ENCODE measurements at places on chromosomes 7 and 10.
A peak's percentile ranks its signal among the peaks of the same experiment; 100 is the strongest.

- DNase-seq = peak; percentile 22
These were observed 103.6 kb downstream of the LYZL1 start for GRCh38 chr10:29392376-29393021.

DNA sequence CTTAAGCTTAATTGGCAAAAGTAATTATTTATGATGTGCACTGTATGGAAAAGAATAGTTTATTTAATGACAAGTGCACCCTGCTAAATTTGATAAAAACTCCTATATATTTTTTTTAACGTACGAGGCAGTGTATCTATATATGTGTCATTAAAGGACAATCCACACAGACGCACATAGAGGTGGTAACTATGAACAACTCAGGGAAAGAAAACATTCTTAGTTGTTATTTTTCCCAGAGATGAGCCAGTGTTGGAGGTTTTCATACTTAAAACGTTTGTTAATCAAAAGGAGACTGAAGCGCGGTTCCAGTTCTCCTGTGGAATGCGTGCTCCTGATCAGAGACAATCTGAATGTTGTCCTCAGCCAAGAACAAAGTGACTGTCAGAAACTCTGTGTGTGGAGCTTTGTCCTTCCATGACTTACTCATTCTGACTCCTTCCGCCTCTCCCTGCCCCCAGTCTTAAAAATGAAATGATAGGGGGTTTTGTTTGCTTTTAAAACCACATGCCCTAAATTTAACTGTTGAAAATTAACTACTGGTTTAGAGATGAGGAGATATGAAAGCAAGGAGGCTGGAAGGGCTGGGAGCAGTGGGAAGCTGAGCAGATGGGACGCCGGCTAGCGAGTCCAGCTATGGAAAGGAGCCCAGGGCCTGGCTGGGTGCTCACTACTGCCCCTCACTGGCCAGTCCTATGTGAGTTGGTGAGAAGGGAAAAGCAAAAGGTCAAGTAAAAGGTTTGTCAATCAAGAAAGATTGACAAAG lies 99.6 kb downstream of the SVIL start:
- DNase-seq = no peak

DNA sequence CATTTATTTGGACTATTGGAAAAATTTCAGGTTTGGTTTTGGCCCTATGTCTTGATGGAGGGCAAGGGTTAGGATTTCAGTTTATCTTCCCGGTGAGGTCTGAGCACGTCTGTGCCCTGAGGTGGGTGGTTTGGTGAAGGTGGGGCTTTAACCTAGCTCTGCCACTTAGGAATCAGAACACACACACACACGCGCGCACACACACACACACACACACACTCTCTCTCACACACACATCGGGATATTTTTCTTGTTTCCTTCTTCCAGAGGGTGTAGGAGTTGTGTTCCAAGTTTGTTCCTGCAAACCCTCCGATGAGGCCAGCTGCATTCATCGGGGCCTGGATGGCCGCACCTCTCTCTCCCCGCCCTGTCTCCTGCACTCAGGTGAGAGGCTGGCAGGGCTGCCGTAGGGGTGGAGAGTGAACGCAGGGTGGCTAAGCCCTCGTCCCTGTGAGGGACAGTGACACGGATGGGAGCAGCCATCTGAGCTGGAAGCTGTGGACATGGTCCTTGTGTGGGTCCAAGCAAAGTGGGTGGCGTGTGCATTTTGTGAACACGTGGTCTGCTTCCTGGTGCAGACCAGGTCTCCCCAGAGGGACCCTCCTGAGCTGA lies 34.2 kb downstream of the CHST12 start:
- DNase-seq = no peak

DNA sequence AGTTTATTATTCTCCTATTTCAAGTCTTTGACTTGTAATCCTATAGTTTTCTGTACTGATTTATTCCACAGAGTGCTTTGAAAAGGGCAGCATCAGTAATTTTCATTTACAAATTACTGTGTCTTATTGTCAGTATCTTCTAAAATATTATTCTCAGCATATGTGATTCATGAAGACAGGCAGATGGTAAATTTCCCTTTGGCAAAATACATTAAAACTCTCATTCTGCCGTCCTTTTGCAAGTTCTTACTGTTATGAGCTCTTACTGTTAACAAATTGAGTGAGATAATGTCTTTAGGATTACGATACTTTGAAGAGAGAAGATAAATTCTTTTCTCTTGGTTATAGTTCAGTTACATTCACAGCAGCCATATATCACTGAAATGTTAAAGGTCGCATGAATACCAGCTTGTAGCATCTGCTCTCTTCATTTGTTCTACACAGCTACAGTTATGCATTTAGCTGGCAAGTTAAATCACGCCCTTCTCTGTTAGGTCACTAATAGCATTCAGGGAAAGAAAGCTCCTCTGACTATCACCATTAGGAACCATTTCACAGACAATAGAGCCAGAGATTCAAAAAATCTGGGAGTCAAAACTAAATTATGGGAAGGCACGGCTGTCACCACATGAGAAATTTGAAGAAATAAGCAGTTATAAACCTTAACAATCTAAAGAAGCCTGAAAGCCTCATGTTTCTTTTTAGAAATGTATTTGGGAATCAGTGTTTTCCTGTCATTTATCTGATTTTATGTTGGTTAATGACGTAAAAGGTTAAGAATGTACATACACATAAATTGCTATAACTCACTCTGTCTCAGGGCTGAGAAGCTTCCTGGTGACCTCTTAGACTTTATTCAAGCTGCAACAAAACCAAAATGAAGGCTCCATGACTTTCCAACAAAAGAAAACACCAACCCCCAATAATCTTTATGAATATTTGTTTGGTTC lies 109.6 kb upstream of the SP4 start:
- DNase-seq = no peak

- no peak for DNase-seq
These were observed 103.4 kb downstream of the TRRAP start for GRCh38 chr7:98981701-98982100.

DNA sequence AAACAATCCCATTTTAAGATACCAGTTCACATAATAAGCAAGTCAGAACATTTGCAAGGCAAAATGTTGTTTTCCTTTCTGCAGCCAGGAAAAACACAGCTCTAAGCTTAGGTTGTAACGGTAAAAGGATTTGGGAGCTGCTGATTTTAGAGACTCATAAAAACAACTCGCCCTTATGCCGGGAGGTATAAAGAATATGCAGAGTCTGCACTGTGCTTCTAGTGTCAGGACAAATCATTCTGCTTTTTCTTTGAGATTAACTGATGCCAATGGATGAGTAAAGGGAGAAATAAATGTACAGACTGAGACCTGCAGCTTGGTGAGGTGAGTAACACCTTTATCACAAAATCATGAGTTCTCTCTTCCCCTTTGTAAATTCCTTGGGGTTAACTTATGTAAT lies 2.0 kb upstream of the SFR1 start:
- DNase-seq = no peak

DNA sequence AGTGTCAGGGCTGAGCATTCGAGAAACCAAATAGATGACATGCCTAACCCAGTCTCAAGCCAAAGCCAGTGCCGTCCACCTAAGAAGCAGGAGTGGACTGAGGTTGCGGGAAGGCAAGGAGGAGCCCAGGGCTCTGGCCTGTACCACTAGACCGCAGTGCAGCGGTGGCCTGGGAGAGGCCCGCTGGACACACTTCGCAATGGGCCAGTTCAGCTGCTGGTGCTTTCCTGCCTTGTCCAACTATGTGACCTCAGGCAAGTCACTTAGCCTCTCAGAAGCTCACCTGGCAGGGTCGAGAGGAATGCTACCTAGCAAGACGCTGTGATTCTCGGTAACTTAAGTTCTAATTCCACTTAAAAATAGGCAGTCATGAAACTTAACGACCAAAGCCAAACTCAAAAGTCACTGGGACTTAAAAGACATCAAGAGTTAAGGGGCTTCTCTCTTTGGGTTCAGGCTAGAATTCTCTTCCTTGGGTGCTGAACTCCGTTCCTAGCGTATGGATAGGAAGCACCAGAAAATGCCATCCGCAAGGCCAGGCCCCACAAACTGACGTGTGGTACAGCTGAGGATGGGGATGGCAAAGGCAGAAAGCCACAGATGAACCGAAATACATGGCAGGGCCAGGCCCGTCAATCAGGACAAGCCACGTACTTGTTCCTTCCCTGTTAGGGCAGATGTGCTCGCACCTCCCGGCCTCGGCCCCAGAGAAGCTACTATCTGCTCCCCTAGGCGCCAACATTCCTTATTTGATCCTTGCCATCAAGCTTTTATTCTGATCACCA lies 34.2 kb downstream of the CTBP2 start:
- no peak for DNase-seq

DNA sequence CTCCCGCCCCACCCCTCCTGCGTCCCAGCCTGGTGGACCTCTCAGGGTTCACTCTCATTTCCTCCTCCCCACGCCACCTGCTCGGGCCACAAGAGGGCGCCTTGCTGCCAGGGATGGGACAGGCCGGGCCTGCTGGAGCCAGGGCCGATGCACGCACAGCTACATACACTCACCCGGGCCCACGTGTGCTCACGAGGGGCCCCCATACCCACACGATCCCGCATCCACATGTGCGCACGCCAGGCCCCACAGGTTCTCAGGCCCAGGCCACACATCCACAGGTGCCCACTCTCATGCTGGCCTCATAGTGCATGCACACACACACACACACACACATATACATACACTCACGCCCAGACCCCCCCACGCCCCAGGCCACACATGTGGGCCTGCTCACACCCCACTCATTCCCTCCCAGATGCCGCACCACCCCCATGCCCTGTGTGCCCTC lies 68.6 kb downstream of the LHPP start:
- DNase-seq = peak; percentile 87

GRCh38 chr10:100969187-100970075 lies at the start of gene SEMA4G:
SEMA4G (plus strand) TSS chr10:100969504; CDS start chr10:100972913, 3,409 bp downstream.
- peak; percentile 45 for DNase-seq

GRCh38 chr10:1373287-1373686 lies 317.1 kb downstream of the WDR37 start:
- DNase-seq = no peak

DNA sequence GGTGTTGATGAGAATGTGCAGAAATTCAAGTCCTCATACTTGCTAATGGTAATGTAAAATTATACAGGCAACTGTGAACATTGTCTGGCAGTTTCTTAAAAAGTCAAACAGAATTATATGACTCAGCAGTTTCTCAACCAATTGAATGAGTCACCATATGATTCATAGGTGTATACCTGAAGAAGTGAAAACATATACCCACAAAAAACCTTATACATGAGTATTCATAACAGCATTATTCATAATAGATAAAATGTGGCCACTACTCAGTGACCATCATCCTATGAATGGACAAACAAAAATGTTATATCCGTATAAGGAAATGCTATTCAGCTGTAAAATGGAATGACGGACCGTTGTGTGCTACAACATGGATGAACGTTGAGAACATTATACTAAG lies 253.5 kb downstream of the MALRD1 start:
- no peak for DNase-seq

DNA sequence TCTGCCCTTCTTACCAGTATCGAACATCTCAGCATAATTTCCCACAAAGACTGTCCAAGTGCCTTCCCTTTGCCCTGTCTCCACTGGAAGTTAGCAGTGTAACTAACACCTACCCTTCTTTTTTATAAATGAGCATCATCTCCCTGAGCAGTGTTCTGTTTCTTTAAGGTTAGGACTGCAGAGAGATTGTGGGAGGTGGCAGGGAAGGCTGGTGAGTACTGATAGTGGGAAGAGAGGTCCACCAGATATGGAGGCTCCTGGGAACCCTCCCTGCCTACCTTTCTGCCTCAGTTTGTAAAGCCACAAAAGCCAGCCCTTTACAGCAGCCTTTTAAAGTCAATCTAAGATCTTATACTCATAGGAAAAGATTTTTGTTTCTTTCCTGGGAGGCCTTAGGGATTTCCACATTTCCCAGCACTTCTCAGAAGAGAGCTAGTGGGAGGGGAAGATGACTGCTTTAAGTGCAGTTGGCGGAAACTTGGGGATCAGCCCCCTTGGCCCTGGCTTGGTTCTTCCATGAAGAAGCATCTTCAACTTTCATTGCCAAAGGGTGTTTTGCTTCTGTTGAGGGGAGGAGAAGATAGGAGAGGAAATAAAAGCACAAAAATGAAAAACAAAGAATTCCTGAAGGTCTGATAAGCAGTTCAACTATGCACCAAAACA lies 36.6 kb upstream of the CALD1 start:
- DNase-seq = no peak

DNA sequence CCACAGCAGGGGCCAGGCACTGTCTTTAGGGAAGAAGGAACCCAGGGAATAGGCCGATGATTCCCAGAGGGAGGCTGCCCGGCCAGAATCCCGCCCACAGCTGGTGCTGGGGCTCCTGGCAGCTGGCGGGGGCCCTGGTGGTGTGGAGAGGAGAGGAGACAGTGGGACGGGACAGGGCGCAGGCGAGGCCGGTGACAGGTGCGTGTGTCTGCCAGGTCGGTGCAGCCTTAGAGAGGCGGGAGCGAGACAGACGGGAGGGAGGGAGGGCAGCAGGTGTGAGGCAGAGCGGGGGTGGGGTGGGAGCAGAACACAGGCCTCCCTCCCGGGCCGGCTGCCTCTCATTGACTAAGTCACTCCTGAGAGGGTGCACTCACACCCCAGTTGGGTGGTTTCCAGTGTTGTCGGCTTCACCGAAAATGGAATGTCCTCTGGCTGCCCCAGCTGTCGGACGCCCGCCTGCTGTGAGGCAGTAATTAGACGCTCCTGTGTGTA lies 55.2 kb downstream of the ELFN1 start:
- DNase-seq = no peak

DNA sequence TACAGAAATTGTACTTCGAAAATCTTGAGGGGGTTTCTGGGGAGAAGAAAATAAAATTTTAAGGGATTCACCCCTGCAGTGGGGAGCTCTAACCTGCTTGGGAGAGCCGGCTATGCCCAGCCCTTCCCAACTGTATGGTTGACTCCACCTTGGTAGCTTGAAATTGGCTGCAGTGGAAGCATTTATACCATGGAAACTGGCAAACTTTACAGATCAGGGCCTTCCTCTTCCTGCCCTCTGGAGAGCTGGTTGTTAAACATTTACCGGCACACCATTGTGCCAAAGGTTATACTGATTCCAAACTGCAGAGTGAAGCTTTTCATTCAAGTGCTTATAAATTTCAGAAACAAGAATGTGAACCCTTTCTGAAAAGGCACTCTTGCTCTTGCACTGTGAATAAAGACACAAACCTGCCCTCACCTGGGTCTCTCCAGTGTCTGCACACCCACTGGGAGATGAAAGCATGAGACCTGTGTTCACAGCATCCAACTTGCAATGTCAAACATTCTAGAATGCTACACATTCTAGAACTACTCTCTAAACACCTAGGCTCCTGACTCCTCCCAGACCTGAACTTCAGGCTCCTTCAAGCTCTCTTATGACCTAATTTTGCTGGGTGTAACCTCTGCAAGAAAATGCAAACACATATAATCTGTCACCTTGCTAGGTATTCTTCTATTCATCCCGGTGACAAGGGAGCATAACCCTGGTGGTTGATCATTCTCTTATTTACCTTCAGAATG lies 44.7 kb downstream of the ABLIM1 start:
- no peak for DNase-seq

- DNase-seq = no peak
These were observed 15.9 kb upstream of the SCRN1 start for GRCh38 chr7:30005464-30005863.
